M059J (cell line): ENCODE measurements at places on chromosomes 3 and 15. TPM values are rescaled to one million over a fixed set of nuclear protein-coding genes. Genes with fewer than 3 reads are reported as not detected.

DNA sequence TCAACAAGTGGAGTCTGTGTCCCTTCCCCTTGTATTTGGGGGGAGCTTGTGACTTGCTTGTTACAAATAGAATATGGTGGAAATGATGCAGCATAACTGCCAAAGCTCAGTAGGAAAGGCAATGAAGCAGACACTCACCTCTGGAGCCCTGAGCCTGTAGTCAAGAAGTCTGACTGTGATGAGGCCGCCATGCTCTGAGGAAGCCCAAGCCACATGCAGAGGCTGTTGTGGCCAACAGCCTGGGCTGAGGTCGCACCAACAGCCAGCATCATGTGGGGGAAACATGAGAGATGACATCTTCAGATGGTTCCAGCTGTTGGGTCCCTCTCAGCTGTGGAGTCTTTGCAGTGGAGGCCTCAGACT, 161.4 kb downstream of the CHSY1 start:
- no peak for DNase-seq

Gene ARMC8
- total RNA-seq, result 47.9 and 53.1 TPM in 2 replicates

DNA sequence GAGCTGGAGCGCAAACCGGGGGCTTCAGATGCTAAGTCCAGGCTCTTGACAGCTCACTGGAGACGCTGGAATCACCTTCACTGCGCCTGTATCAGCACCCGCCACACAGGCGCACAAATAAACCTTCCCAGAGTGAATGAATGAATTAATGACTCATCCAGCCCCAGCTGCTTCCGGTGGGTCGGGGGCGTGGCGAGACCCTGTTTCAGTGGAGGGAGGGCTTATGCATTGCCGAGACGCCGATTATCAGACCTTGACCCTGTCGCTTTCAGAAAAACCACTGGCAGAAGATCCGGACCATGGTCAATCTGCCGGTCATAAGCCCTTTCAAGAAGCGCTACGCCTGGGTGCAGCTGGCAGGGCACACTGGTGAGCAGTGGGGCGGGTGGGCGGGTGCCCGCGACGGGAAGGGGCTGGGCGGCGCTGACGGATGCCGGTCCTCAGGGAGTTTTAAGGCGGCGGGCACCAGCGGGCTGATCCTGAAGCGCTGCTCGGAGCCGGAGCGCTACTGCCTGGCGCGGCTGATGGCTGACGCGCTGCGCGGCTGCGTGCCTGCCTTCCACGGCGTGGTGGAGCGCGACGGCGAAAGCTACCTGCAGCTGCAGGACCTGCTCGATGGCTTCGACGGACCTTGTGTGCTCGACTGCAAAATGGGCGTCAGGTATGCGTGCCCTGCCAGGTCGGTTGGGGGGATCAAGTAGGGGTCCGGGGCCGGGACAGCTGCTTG, 7.7 kb downstream of the ITPKA start:
- DNase-seq, result no peak

DNA sequence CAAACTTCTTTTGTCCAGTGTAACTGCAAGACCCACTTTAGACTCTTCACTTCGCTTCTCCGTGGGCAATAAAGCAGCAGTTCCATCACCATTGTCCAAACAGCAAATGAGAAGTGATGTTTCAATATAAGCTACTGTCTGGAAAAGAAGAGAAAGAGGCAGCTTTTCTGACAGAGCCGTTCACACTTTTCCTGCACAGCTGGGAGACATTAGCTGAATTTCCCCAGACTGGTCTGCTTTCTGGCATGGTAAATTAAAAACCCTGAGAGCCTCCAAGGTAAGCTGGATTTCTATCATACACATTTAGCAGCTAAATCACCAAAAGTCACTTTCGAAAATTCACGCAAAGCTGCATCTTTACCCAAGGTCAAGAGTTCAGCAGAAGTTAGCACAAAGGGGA, 108.5 kb upstream of the CMC1 start:
- DNase-seq, result no peak

DNA sequence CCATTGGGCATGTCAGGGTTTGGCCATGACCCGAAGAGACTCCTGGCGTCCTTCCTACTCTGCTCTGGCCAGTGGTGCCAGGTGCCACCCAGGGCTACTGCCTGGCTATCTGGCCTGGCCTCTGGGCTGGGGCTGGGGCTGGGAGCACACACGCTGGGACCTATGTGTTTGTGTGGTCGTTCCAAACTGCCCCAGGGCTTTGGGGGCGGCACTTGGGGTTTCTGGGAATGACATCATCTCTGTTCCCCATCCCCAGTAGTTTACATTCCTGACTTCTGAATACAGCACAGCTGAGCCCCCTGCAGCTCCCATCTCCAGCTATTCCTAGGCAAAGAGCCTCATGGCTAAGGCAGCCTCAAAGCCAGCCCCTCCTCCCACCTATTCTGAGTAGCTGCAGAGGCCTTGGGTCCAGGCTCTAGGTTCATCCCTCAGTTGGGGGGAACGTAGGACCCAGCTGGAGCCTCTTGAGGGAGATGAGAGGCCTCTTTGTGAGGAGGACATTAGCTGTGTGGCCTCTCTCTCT, 24.3 kb downstream of the PLEKHO2 start:
- peak; percentile 98 for DNase-seq

- DNase-seq, result no peak
These were observed 266.2 kb downstream of the OPA1 start for GRCh38 chr3:193859195-193859594.

Gene ALG1L2
- not detected in 2 replicates for total RNA-seq

Gene THRB
- total RNA-seq, result 1.3 and 2.0 TPM in 2 replicates

DNA sequence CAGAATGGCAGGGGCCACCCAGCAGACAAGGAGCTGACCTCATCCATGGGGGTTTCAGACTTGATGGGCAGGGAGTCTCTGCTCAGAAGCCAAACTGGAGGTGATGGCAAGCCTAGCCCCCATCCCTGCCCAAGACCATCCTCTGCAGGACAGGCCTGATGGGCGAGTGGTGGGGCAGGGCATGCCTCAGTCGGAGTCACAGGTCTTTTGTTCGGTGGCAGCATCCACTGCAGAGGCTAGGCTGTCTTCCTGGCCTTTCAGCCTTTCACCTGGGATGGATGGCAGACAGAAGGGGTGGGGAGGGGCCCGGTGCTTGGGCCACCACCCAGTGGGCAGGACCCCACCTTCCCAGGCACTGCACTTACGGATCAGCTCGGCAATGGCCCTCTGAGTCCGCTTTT, 44.4 kb downstream of the PTH1R start:
- DNase-seq, result no peak

DNA sequence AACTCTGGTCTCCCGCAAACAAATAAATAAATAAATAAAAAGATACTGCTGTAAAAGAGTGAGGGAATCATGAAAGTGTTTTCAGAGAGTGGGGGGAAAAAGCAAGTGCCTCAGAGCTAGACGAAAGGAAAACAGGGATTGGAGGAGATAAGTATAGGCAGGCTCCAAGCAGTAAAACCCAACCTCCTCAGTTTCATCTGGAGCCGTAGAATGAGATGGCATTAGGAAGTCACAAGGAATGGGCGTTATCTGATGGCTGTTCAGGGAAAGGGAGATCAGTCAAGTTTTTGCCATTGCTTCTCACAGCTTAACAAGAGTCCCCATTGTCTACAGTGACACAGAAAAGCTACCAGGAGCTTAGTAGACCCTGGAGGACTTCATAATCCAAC, 451.5 kb upstream of the PPP2R3A start:
- DNase-seq, result peak; percentile 88

Gene LRRN1
- total RNA-seq, result 1.3 and 1.6 TPM in 2 replicates

Gene GXYLT2
- 2.3 and 7.7 TPM in 2 replicates for total RNA-seq

DNA sequence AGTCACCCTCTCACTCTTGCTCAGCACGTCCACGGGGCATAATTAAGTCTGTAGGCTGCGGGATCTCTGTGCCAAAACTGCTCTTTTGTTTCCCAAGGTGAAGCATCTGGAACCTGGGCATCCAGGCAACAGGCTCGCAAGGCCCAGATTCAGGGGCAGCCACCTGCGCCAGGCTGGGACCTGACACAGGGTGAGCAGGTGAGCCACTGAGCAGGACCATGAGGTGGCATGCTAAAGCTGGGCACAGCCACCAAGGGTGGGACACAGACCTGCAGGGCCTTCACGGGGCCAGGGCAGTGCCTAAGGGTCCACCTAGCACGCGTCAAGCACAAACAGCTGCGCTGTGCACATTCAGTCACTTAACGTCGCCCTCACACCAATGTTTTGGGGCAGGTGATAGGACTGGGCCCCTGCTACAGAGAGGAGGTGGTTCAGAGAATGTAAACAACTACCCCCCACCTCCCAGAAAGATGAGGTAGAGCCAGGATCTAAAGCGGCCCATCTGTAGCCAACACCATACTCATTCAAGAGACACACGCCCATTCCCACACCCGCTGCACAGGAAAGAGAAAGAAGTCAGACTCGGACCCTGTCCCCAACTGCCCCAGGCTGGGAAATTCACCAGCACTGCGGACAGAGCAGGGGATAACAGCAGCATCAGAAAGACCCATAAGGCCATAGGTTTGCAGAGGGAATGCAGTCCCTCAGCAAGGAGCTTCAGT, 16.3 kb downstream of the XXYLT1 start:
- no peak for DNase-seq

- no peak for DNase-seq
These were observed 1002.0 kb downstream of the CADM2 start for GRCh38 chr3:85960793-85961192.

DNA sequence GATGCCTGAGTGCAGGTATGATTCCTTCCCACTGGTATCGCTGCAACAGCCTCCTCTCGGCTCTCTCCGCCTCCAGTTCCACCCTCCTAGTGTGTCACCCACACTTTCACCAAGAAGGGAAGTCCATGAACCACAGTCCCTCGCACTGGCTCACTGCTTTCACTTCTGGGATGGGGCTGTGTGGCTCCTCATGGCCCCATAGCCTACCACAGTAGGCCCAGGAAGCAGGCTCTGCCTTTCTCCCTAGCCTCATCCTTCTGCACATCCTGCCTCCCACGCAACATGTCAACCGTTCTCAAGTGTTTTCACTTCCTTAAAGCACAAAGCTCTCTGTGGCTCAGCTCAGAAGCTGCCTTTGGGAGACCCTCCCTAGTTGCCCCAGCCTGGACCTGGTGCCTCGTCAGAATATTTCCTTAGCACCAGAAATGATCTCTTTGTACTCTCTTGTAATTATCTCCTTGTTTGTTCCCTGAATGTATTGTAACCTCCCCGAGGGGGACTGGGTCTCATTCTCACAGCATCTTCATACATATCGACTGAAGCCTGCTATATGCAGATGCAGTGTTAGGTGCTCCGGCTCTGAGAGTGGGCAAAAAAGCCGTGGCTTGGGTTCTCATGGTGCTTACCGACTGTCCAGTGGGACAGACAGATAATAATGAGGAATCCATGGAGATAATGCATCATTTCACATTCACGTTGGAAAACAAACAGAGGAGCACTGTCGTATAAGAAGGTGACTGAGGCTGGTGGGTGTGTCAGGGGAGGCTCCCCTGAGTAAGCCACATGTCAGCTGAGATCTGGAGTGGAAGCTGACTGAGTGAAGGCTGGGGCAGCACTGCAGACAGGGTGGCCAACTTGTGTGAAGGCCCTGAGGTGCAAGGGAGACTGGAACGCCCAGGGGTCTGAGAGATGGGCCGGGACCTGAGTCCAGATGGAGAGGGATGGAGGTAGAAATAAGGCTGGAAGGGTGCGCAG, 107.1 kb downstream of the DGKG start:
- DNase-seq, result no peak

Gene TMEM266
- total RNA-seq, result not detected in 2 replicates

Gene LRRC31
- total RNA-seq, result not detected in 2 replicates

DNA sequence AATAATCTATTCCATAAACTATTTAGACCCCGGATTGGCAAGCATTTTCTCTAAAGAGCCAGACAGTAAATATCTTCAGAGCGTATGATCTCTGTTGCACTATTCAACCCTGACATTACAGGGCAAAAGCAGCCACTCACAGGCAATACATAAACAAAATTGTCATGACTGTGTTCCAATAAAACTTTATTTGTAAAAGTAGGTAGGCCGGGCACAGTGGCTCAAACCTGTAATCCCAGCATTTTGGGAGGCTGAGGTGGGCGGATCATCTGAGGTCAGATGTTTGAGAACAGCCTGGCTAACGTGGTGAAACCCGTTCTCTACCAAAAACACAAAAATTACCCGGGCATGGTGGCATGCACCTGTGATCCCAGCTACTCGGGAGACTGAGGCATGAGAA, 66.5 kb downstream of the ADAMTS9 start:
- no peak for DNase-seq

DNA sequence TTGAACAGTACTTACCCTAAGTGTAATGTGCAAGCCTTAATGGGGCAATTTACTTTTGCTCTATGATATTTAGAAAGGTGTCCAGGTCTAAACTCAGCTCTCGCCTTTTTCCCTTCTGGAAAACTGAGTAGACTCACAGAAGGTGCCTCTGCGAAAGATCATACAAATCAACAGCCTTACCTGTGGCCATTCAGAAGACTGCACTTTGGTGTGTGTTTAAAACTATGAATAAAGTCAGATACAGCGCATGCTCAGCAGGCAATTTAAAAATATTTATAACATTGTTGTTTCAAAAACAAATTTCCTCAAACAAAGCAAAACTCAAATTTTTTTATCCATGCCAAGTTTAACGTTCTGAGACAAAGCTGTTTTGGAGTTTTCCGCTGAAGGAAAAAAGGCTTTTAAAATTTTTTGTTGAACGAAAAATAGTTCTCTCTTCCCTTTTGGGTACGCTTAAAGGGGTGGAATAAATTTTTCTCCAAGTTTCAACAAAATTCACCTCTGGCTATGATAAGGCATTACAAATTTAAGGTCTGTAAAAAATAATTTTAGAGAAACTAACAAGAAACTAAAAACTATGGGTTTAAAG, 156.3 kb downstream of the TIGIT start:
- peak; percentile 61 for DNase-seq

Gene CD96
- 0.05 and 0.22 TPM in 2 replicates for total RNA-seq

DNA sequence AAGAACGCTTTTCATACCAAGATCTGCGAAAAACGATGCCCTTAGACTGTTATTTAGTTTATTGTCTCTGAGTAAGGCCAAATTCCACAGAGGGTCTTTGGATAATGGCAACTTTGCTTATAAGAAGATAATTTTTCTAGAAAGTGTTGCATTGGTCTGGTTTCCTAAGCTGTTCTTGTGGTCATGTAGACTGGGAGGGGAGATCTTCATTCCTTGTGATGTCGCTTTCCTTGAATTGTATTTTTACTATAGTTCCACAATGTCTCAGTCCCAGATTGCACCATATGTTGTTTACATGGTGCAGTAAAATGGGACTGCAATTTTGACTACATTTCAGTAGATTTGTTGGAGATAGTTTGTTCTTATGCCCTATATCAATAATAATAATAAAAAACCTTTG, 28.8 kb upstream of the ST3GAL6 start:
- no peak for DNase-seq

Gene PDZRN3
- total RNA-seq, result 1.7 and 1.9 TPM in 2 replicates

Gene CACNA1D
- total RNA-seq, result not detected in 2 replicates
